Fibroblast of skin of left biceps (primary cell): ENCODE measurements at places on chromosomes 7 and 10.

GRCh38 chr10:13908475-13908874, 321.7 kb downstream of the PRPF18 start:
- DNase-seq: no peak

- no peak for DNase-seq
These were observed 5.1 kb downstream of the SH2D4B start for GRCh38 chr10:80542652-80543318.

GRCh38 chr10:48484911-48485310, 120.0 kb downstream of the ARHGAP22 start:
- DNase-seq: no peak

DNA sequence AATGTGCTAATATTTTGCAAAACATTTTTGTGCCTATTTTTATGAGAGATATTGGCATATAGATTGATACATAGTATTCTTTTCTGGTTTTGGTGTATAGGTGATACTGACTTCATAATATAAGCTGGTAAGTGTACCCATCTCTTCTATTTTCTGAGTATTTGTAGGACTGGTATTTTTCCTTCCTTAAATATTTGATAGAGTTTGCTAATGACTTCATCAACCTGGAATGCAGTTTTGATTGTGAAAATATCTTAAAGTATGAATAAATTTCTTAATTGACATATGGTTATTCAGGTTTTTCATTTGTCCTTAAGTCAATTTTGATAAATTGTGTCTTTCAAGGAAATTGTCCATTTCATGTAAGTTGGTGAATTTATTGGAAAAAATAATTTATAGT, 6.1 kb upstream of the SCRN1 start:
- no peak for DNase-seq

GRCh38 chr10:128463991-128464760, 338.0 kb upstream of the MKI67 start:
- DNase-seq: no peak

DNA sequence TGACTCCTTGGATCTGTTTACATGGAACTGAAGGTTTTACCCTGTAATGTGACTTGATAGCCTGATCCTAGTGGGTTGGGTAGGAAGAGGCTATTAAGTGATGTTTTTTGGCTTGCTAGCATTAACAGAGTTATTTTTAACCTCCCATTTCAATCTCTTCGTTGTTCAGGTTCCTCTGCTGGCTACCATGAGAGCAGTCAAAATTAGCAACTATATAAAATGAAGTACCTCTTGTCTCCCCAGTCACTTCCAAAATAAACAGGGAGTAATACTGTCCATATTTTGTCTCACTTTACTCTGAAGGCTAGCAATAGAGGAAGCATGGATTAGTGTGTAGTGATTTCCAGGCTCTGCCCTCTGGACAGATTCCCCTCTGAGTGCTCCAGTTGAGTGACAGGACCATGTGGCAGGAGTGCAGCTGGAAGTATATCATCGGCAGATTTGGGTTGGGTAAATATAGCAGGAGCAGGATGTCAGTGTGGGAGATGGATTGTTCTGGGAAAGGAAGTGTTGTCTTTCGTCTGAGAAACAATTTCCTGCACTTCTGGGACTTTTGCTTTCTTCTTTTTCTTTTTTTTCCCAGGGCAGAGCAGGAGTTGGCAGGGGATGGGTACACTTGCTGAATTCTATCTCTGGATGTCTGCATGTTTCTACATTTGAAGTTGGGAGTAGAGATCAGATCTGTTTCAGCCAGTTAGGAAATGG, 35.2 kb downstream of the GBF1 start:
- DNase-seq: no peak

- no peak for DNase-seq
These were observed 13.4 kb downstream of the SCIN start for GRCh38 chr7:12583922-12584321.

GRCh38 chr10:131198843-131199242, 112.7 kb downstream of the TCERG1L start:
- DNase-seq: no peak
